ENCODE measurements at places on chromosomes 6 and 20. TPM values are rescaled to one million over a fixed set of nuclear protein-coding genes. Genes with fewer than 3 reads are reported as not detected.

MARCKS gene
- polyA plus RNA-seq = 260 TPM

ZBTB9 gene
- 15.9 TPM for polyA plus RNA-seq

DNA sequence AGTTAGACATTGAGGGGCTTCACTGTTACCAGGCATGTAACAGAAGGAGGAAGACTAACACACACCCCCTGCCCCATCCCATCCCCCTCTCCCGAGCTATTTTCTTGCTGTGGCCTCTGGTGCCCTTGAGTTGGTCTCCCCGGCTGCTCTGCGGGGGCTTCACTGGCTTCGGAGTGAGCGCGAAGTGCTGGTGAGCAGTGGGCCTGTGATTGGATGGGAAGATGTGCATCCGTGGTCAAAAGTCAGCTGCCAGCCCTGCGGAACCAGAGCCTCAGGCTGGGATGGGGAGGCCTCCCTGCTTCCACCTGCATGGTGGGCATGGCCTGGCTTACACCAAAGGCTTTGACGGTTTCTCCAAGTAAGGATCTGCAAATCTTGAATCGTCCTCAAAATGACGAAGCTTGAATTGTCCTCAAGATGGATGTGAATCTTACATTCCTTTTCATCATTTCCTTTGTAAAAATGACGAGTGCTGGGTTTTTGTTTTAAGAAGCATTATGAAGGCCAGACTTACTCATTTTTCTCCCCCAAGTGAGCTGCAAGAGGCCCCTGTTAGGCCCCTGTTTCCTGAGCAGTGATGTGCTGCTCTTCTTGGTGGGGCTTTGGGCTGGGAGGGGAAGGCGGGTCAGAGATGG lies 23.7 kb downstream of the SPATA2 start:
- no peak for DNase-seq

GRCh38 chr20:35341366-35342028 lies 49.3 kb upstream of the FAM83C start:
- no peak for DNase-seq

- no peak for DNase-seq
These were observed 166.8 kb upstream of the GRIK2 start for GRCh38 chr6:101226677-101227135.

- DNase-seq = no peak
These were observed 31.0 kb downstream of the SIRPB1 start for GRCh38 chr20:1588533-1589460.

GRCh38 chr20:23156170-23156841 lies 70.2 kb upstream of the CD93 start:
- no peak for DNase-seq

DNA sequence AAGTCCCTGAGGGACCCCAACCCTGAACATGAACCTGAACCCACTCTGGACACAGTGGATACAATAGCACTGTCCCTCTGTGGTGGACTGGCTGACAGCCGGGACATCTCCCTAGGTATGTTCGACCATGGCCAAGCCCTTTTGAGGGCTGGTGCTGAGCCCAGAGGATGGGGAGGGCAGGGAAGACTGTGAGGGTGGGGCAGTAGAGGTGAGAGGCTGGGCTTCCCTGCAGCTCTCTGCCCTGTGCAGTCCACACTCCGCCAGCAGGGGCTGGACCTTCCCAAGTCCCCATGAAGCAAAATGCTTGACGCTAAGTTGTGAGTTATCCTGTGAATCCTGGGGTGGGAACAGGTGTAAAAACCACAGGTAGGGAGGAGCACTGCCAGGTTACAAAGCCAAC lies 11.5 kb downstream of the LPIN3 start:
- no peak for DNase-seq

DNA sequence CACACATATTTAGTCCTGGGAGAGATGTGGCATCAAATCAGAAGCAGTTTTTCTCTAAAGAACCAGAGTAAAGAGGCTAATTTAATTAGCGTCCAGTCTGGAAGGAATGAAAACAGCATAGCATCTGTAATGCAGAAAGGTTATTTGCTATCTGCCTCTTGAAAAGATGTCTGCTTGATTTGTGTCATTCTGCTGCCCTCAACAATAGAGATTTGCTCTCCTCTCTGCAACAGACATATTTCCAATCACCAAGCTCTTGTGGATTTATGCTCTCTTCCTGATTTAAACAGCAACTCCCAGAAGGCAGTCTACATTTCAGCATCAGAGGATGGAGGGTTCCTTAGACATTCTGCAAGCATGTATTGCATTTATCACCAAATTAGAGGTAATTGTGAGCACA lies 53.5 kb upstream of the AKAP12 start:
- no peak for DNase-seq

GRCh38 chr6:15088904-15089568 lies 156.8 kb upstream of the JARID2 start:
- no peak for DNase-seq

DNA sequence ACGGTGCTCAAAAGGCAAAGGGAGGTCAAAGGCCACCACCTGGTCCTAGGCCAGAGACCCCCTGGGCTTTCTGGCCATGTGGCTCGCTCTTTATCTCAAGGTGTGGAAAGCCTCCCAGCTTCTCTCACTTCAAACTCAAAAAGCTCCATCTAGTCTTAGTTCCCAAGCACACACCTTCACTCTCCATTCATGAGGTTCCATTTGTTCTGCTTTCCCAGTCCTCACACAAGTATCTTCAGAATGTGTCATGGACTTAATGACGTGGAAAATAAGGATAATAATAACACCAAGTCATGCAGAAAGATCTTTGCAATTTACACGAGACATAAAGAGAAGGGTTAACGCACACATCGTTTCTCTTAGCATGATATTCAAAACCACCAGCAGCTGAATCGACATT lies 219.3 kb downstream of the GMDS start:
- DNase-seq = no peak

POPDC3 gene
- polyA plus RNA-seq = 0.18 TPM

GRCh38 chr6:136113736-136114173 lies 136.4 kb downstream of the MTFR2 start:
- peak; percentile 15 for DNase-seq

DNA sequence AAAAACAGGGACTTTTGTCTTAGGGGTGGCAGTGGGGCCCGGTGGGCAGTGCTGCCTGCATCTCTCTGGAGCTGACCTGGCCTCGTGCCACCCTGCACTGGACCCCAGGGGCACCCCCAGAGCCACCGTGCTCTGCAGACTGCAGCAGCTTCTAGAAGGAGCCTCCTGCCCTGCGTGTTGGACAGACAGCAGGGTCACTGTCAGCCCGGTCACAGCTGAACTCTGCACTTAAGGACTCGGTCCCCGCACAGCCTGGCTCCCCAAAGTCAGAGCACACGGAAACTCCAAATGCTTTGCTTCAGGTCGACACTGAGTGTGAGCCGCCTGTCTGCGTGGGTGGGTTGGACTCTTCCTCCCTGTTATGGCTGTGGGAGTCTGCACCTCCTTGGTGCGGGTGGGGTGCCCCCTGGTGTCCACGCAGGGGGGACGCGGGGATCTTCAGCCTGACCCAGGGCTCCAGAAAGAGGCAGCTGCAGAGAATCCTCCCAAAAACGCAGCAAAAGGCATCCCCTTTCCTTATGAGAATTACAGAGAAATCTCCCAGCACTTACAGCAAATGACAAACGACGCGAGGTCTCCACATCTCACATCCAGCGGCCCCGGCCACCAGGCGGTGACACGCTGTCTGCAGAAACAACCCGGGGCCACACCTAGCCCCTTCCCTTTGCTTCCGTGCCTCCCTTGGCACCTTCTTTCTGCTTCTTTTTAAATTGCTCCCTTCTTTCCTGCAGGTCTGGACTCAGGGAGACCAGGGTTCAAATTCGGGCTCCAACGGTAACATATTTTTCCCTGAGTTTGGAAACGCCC lies 36.3 kb upstream of the DACT2 start:
- DNase-seq = no peak

TTLL9 gene
- 3.2 TPM for polyA plus RNA-seq

DNA sequence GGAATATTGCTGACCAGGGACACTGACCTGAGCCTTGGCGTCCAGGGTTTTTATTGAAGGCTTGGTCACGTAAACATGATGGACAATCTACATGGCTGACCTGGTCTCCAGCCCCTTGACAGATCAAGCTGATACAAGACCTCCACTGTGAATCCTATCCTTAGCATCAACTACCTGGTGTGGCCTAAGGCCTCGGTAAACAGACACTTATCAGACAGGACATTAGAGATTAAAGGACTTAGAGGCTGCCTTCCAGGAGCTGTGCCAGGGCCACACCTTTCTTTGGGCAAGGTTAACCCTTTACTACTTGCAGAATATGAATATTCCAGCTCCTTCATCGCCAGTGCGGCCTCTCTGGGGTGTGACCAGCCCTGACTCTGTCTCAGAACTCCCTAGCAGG lies 104.9 kb upstream of the FOXA2 start:
- no peak for DNase-seq

GABRR1 gene
- 1.3 TPM for polyA plus RNA-seq

GRCh38 chr6:88517737-88518136 lies 351.6 kb upstream of the CNR1 start:
- DNase-seq = no peak

GRCh38 chr6:26175428-26176181 lies 88.4 kb downstream of the HFE start:
- no peak for DNase-seq

GRCh38 chr20:58519940-58520712 lies 4.9 kb upstream of the APCDD1L start:
- DNase-seq = no peak

DNA sequence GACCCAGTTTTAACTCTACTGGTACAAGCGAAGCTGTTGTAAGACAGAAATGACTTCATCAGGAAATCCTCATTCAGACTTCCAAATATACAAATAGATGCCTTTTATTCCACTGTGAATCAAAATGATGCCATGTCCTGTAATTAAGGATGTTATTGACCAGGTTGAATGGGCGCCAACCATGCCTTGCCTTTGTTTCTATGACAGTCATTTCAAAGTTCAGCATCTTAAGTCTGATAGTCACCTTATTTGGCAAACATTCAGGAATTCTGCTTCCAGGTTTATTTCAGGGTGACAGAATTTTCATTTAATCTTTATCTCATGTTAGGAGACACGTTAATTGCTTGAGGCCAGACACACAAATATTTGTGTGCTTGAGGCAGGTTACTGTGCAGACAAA lies 592.8 kb upstream of the JAG1 start:
- no peak for DNase-seq
